Right ventricle myocardium inferior (tissue), 1 donor: ENCODE measurements at places on chromosomes 7 and 10.
A peak's percentile ranks its signal among the peaks of the same experiment; 100 is the strongest.

- DNase-seq, result no peak
Observed at GRCh38 chr10:27440021-27440420, 64.1 kb upstream of the RAB18 start.

DNA sequence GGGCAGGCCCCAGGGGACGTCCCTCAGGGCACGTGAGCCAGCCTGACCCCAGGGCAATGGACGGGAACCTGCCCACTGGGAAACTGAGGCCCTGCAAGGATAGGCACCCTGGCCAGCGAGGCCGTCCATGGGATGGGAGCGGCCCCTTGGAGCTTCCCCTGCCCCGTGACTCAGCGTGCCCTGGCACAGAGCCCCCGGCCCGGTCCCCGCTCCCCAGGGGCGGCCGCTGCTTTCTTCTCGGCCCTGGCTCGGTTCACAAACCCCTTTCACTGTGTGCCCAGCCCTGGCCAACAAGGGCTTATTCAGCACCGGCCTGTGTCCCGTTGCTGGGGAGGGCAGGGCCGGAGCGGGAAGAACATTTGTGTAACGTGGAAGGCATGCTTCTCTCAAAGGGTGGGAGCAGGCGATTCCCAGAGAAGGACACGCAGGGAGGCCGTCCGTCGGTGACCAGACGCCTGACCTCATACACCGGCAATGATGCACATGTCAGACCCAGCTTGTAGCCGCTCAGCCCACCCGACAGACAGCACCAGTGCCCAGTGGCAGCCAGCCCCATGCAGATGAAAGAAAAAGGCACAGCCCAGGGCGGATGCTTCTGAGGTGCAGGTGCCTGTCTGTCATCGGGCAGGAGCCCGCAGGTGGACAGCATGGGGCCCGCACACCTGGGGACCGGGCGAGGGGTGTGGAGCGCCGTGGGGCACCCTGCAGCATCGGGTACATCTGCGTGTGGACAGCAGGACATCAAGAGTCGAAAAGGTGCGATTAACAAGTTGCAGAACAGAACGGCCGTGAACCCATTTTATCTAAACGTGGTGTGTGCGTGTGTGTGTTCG, 94.5 kb downstream of the PDGFA start:
- DNase-seq, result peak; percentile 56

DNA sequence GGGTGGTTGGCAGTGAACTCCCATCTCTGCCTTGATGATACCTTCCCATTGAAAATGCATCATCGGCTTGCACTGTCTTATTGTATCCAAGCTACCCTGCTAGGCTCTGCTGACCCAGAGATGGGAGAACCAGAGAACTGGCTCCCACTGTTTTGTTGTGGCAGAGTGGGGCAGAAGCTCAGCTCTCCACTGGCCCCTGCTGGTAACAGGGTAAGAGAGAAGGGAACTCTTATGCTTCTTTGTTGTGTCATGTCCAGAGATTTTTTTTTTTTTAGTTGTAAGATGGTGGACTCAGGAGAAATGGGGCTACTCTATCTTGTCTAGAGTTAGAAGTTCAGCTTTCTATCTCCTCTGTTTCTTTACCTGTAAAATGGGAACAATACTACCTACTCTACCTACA, 100.5 kb upstream of the SDK1 start:
- no peak for DNase-seq

DNA sequence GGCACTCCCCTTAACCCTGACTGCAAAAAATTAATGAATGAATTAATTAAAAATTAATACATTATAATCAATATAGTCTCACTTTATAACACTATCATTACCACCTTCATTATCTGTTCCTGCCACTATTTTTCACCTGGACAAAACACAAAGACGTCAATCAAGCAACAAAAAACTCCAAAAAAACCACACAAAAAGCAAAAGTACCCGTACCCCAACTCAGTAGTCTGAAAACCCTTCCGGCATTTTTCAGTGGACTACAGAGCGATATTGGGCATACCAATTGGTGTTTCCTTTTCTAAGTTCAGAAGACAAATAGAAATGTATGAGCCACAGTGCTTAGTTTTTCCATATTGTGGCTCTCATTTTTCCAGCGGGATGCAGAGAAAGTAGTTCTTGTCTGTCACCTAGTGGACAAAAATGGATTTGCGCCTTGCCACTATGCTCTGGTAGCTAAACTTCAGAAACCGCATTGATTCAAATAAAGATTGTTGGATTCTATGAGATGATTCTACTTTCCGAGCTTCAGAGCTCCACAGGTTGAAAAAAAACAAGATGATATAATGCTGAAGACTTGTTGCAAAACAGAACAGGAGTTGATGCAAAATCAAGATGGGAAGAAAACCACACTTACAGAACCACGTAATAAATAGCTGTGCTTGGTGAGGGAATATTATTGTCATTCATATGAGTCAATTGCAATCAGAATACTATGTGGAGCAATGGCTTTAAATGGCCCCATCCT, 50.6 kb upstream of the ITGB1 start:
- DNase-seq, result no peak

- DNase-seq, result no peak
Observed at GRCh38 chr10:30556189-30556588, 73.4 kb downstream of the LYZL2 start.

DNA sequence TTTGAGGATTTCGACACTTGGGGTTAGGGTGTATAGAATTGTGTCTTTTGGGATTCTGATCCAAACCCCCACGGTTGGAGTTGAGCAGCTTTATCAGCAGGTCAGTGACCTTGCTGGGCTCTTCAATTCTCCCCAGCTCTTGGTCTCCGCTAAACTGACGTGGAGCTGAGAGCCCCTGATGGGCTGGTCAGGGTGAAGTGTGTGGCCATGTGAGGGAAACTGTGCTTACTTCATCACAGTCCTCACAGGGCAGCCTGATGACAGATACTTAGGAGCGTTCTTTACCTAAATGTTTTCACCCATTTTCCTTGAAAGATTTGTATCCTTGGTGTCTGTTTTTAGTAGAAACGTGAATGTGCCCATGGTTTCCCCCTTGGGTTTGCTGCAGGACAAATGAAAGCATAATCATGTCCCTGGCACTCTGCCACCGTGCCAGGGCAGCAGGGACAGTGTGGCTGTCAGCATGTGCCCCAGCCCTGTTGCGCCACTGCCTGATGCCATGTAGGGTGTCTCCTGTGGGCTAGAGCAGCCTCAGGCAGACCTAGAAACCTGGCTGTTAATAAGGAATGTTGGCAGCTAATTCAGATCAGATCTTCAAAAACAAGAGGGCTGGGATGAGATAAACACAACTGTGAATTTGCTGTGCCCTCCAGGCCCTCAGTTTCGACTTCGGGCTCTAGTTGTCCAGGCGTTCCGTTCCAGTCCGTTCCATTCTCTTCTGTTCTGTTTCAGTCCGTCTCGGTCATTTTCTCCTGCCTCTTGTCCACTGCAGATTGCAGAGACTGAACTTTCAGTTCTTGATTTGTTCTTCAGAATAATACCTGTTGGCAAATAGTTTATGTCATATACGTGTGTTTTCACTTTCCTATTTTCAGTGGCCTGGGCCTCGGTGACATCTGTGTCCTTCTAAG, 96.8 kb downstream of the TRRAP start:
- no peak for DNase-seq

- no peak for DNase-seq
Observed at GRCh38 chr10:66187053-66187733, 738.6 kb upstream of the LRRTM3 start.

- DNase-seq, result no peak
Observed at GRCh38 chr7:27194686-27195379, 5.1 kb downstream of the HOXA13 start.

GRCh38 chr10:71457908-71458307, 61.2 kb downstream of the CDH23 start:
- DNase-seq, result no peak
